ENCODE measurements at places on chromosomes 1 and 21.

DNA sequence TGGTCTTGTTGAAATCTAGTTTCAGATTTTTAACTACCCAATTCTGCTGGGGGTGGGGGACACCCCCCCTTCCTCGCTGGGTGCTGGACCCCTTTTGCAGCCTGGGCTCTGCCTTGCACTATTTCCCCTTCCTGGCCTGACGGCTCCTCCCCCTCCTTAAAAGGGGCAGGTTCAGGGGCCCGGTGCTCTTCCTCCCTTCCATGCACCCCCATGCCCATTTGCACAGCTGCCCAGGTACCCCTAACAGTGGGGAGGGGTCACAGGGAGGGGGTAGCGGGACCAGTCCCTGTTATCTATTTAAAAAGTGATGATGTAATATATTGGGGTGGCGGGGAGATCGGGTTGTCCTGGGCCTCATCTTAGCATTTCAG is 15.3 kb downstream of the ZBTB7B start:
- no peak for DNase-seq

GRCh38 chr21:35607406-35607805 is 452.9 kb downstream of the SETD4 start:
- DNase-seq, result no peak

GRCh38 chr1:6040861-6041415 is 4.8 kb upstream of the KCNAB2 start:
- no peak for DNase-seq

GRCh38 chr1:33043267-33044092 is 6.8 kb upstream of the AK2 start:
- no peak for DNase-seq

DNA sequence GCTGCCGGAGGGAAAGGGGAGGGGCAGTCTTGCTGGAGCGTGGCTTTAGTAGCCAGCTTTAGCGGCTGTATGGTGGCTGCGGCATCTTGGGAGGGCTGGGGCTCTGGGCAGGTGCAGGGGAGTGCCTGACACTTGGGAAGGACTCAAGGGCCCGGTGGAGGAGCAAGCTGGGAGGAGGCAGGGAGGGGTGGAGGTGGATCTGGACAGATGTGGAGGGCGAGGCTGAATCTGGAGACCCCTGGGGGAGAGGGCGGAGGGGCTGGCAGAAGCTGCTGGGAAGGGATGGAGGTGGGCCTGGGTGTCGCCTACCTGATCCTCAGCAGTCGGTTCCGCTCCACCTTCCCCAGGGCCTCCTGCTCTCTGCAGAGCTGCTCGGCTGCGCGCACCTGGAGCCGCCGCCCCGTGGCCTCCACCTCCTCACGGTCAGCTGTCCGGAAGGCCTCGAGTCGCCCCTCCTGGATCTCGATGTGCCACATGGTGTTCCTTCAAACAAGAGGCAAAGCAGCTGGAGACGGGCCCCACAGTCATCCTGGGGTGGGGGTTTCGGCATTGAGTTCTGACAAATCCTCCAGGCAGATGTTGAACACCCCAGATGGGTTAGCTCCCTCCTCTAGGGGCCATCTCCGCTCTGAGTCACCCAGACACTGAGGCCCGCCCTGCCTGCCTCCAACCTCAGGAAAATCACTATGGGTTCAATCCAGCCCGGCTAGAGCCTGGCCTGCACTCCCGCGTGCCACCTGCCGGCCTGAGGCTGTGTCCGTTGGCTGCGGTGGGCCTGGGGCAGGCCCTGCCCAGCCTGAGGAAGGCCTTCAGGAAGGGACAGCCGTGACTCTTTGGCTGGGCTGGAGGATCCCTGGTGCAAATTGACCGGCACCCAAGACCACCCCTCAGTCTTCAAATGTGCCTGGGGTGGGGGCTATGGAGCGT is 29.6 kb downstream of the CFAP74 start:
- DNase-seq, result no peak

All from HEK293T (cell line).